ELR (cell line): ENCODE measurements at places on chromosomes 13 and 19.

- peak; percentile 34 for DNase-seq
Measured at GRCh38 chr13:26964278-26965250, 204.0 kb upstream of the GPR12 start.

GRCh38 chr19:1231729-1232637 is 5.8 kb downstream of the CBARP start:
- DNase-seq: no peak

GRCh38 chr19:54921082-54921481 is 15.1 kb downstream of the NCR1 start:
- DNase-seq: no peak

GRCh38 chr13:103100830-103101229 is 34.6 kb upstream of the SLC10A2 start:
- no peak for DNase-seq

DNA sequence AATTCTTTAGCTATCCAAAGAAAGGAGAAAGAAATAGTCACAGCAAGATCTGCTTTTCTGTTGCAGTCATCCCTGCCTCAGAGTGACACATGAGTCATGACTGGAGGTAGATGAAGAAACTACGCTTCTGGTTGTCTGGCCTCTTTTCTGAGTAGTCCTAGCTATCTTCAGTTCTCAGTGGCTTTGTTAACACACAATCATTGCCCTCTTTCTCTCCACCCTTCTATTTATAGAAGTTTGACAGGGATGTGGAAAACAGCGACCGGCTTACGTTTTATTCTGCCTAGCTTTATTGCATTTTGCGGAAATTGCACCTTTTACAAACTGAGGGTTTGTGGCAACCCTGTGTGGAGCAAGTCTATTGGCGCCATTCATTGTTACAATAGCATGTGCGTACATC is 26.7 kb downstream of the SPATA13 start:
- peak; percentile 50 for DNase-seq

- DNase-seq: peak; percentile 27
Measured at GRCh38 chr19:6222884-6223283, 56.9 kb downstream of the MLLT1 start.

GRCh38 chr19:55527197-55528029 is 9.5 kb downstream of the SBK2 start:
- DNase-seq: no peak

DNA sequence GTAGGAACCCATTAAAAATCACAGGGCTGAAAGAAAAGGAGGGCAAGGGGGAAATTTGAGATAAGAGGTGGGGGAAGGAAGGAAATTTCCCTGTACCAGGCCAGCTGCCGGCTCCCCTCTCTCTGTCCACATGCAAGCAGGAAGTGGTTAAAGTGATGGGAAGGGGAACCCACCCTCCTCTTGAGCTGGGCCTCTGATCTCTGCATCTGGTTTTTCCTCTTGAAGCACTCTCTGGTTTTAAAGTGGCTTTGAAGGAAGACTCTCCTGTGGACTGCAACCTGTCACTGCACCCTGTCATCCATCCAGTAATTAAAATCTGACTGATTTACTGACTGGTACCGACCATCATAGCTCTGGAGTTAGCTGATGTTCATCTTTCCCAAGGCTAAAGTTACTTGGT is 239.6 kb downstream of the TSHZ3 start:
- DNase-seq: no peak

DNA sequence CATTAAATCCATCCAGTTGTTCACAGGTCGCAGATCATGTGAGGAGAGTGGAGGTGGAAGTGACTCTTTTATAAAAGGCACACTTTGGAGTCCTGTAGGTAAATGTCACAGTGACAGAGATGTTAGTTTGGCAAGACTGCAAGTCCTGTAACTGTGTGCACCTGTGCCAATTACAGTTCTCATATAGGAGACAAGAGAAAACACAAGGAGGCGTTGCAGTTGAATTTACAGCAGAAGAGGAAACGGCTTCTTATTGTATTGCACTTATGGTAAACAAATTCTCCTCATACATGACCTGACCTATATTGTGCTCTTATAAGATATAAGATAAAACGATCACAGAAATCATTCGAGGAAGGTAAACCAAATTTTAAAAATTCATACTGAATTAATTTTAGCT is 732.8 kb upstream of the SLC10A2 start:
- DNase-seq: no peak

DNA sequence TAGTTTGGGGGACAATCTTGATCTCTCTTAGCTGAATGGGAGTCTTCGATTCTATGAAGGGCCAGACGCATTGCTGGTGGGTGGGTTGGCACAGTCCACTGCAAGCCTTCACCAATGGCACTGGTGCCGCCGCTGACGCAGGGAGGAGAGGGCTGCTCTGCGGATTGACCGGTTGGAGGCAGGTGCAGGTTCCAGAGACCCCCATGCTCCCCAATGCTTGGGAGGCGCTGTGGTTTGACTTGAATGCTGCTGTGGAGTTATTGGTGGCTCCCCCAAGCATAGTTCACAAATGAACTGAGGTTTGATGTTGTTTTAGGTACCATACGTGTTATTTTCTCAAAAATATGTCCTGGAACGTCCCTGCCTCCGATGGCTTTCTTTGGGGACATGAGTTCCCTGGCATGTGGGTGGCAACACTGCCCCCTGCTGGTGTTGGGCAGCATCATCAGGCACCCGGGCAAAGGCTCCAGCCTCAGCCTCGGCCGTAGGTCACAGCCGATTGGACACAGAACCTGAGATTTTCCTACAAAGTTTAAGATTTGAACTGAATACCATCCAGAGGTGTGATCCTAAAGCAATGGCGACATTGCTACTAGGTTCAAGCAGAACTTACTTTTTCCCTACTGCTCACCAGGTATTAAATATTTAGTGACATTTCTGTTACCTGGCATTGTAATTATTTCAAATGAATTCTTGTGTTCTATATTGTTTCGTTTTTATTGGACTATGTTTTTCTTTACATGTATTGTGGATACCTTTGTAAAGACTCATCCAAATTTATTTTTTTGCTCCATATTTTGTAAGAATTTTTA is 95.5 kb downstream of the ANKRD10 start:
- peak; percentile 66 for DNase-seq

DNA sequence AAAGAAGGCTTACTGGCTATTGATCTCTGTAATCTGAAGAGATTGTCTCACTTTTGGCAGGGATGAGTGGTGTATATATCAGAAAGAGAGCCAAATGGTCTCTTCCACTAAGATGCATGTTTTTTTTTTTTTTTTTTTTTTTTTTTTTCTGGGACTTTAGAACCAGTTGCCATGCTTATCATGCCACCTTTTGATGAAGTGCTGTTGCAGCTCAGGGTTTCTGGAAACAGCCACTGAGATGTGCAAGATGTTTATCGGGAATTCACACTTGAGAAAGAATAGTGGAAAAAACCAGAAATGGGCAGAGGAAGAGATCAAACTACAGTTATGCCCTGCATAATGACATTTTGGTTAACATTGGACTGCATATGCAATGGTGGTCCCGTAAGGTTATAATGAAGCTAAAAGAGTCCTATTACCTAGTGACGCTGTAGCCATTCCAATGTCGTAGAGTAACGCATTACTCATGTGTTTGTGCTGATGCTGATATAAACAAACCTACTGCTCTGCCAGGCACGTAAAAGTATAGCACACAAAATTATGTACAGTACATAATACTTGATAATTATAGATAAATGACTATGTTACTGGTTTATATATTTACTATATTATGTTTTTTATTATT is 121.0 kb downstream of the KLF5 start:
- peak; percentile 75 for DNase-seq

DNA sequence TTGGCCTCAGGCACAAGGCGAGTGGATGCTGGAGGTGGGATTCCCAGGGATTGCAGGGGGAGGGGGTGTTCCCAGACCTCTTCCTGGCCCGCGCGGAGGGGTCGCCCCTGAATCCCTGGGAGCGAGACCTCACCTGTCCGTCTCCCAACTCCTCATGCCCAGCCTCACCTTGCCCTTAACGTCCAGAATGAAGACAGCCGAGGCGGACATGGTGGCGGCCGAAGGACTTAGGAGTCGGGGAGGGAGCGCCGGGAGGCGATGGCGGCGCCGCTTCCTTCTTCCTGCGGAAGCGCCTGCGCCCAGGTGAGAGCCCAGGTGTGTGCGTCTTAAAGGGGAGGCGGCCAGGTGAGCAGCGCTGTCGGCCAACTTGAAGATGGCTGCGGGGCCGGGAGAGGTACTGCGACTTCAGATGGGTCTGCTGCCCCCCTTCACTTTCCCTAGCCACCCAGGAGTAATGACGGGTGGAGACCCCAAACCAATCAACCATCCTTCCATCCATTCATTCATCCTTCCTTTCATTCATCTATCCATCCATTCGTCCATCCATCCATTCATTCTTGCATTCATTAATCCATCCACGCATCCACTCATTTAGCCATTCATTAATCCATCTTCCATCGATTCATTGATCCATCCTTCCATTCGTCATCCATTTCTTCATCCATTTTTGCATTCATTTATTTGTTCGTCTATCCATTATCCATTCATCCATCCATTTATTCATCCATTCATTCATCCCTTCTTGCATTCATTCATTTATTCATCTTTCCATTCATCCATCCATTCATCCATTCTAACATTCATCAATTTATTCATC is at the start of gene AP1M2:
AP1M2 (minus strand) TSS at position 291 of the 817 bp plus-strand sequence; CDS start at position 210, 81 bp downstream.
- no peak for DNase-seq
